Stimulated activated CD8-positive, alpha-beta memory T cell treated with anti-CD3 and anti-CD28 coated beads, Interleukin-15, amount 100 ng/mL, for 1 hour (primary cell): ENCODE measurements at places on chromosomes 4 and X.

DNA sequence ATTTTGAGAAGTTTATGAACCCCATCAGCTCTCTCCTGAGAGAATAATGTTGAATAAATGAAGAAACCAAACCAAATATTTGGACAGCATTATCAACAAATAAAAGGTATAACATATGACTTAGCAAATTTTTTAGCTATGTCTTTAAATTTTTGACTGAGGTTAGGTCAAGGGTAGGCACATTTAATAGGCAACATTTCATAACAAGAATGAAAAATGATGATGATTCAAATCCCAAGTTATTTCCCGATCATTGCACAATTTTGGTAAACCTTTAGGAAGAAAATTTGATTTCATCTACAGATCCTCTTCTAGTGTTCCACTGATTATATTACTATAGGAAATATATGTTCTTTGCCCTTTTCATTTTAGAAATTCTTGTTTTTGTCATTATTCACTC lies 123.7 kb upstream of the TLR3 start:
- no peak for DNase-seq

DNA sequence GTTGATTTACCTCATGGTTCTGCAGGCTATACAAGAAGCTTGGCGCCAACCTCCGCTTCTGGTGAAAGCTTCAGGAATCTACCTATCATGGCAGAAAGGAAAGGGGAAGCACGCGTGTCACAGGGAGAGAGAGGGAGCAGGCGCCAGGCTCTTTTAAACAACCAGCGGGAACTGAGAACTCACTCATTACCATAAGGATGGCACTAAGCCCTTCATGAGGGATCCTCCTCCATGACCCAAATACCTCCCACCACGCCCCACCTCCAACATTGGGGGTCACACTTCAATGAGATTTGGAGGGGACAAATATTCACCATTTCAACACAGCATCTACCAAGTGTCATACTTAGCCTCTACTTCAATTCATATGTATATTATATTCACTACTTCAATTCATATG lies 18.8 kb upstream of the TBC1D8B start:
- no peak for DNase-seq

DNA sequence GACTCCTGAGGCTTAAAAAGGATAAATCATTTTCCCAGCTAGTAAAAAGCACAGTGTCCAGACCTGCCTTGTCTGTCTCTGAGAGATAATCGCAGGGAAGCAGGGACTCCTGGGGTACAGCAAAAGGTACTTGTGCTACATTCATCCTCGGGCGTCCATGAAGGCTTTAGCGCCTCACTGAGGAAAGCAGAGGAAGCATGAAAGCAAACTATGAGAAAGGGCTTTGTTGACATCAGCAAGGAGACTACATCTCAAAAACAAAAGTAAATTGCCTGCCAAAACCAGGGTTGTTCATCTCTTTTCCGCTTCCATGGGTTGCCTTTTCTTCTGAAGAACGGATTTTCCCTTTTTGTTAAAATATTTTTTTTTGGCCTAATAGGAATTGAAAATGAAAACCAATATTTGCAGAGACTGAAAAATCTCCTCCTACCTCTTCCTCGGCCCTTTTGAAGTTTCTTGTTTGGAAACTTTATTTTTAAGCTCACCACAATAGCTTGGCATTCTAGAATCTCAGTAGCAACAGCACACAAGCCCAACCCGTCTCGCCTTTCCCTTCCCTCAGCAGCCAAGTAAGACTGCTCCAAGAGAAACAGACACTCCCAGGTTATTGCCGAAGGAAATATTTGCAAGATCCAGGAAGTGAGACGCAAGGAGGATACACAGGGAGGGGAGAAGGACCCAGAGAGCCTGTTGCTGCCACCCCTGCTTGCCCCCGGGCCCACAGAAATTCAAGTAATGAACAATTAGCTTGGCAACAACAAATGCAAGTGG lies 148.3 kb upstream of the DGKK start:
- DNase-seq, result no peak

GRCh38 chr4:159505266-159505975 lies 402.5 kb downstream of the RAPGEF2 start:
- DNase-seq, result no peak

DNA sequence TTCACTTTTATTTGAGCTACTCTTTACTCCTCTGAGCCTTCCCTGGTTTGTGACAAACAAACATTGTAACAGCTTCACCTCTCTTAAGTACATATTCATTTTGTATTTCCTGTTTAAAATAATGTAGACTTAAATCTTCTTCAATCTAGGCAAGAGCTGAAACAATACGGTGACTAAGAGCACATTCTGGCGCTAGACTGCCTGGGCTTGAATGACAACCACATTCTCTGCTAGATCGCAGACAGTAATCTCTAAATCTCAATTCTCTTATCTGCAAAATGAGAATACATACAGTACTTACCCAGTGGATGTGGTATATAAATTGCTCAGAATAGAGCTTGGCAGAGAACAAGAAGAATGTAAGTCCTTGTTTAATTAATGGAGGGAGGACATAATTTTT lies 144.8 kb downstream of the ARAP2 start:
- DNase-seq, result no peak
